MG63 (cell line): ENCODE measurements at places on chromosomes 5 and 9.

DNA sequence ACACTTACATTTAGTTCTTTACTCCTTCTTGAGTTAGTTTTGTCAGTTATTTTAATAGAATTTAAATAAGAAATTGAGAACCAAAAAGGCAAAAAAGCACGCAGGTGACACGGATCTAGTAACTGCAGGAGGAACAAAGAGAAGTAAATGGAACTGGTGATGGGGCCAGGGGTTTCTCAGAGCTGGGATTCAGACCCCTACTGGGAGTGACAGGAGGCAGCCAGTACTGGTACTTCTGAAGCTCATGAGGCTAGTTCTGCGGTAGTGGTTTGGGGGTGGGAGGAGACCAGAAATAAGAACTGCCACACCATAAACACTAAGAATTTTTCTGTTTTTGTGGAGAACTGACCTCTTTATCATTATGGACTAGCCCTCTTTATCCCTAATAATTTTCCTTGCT, 48.2 kb downstream of the OXCT1 start:
- no peak for DNase-seq

DNA sequence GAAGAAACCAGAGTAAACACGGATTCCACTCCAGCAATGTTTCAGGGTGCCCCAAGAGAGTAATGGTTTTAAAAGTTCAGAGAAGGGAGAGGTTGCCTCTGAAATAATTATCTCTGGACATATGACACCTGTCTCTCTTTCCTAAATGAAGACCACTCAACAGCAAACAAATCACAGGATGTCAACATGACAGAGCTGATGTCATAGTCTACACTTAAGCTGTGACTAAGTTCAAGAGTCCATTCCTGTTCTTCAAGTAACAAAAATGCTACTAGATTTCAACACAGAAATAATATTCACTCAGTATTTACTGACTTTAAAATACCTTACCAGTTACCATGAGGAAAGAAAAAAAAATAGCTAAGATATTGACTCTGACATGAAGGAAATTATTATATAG, 44.7 kb upstream of the SLC30A5 start:
- no peak for DNase-seq

GRCh38 chr9:70873506-70873905, 247.9 kb downstream of the TRPM3 start:
- no peak for DNase-seq

DNA sequence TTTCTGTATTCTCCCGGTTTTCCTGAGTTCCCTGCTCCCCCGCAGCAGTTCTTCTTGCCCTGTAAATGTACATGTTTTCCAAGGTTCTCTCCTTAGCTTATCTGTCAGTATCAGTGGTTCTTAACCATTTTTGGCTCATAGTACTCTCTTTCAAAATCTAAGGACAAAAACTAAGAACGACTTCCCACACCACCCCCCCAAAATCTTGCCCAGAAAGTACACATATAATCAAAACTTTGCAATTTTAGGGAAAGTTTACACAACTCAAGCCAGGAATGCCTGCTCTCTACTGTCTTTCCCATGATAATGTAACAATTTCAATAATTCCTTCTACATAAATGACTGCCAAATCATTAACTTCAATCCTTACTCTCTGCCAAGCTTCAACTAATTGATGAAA, 4.5 kb downstream of the DCAF12 start:
- no peak for DNase-seq

- DNase-seq, result no peak
Measured at GRCh38 chr9:71003346-71003745, 118.1 kb downstream of the TRPM3 start.

DNA sequence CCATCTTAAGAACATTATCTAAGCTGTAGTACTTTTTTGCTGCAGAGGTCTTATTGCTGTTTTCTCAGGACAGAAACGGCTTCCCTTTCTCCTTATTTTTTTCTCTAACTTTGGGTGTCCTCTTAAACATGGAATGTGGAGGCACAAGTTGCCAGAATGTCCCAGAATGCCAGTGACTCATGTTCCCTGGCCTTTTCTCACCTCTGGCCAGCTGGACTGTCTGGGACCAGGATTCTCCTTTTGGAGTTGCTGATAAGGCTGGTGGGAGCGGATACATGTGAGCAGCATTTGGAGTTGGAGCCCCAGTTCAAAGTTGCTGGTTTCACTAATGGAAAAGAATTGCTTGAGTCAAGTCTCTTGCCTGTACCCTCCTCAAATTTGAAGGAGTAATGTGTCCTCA, 112.8 kb downstream of the ARHGAP26 start:
- peak; percentile 38 for DNase-seq

DNA sequence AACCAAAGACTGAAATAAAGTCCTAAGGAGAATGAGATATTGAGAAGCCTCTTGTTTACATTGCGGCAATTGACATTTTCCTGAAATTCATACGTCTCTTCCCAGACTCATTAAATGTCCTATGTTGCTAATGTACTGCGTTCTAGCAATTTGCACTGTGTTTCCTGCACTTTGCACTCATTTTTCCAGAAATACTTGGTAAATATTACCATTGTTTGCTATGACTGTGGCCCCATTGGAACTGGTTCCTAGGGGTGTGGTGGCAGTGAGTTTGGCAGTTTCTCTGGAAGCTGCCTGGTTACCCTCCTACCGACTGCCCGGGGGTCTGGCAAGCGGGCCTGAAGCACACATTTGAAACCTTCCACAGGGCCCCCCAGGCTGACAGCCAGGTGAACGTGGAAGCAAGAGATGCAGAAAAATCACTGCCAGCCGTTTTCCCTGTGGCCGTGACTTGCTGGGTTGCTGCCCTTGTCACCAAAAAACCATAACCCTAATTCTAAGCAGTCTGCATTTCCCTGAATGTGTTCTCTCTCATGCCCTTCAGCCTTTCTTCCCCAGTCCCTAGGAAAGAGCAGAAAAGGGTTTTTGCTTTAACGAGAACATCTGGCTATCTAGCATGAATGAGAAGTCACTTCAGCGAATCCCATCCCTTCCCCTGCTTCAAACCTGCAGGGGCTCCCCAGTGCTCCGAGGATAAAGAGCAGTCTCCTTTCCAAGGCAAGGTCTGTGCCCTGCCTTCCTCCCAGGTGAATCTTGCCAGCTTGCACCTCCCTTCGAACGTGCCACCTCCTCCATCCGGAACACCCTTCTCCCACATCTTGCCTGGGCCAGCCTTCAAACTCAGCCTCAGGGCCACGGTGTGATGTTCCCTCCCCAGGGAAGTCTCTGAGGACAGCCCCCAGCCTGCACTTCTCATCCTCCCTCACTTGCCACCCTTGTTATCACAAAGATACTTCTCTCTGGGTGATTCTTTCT, 84.2 kb downstream of the AK8 start:
- no peak for DNase-seq

GRCh38 chr5:178287091-178287790, 54.6 kb upstream of the PHYKPL start:
- no peak for DNase-seq

DNA sequence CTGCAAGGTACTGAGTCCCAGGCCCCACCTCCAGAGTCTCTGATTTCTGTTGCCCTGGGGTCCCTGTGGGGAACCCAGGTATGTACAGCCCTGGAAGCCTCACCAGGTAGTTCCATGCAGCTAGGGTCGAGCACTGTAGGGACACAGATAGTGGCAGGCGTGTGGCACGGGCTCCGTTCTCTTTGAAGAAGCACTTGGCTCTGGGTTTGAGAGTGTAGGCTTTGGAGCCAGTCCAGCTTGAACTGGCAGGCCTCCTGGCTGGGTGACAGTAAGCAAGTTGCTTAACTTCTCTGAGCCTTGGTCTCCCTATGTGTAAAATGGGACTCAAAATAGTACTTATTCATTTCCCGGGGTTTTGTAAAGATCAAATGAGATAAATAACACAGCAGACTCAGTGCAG, 5.6 kb downstream of the OLFM1 start:
- DNase-seq, result no peak

- DNase-seq, result no peak
Measured at GRCh38 chr5:87164409-87164808, 103.3 kb upstream of the RASA1 start.

DNA sequence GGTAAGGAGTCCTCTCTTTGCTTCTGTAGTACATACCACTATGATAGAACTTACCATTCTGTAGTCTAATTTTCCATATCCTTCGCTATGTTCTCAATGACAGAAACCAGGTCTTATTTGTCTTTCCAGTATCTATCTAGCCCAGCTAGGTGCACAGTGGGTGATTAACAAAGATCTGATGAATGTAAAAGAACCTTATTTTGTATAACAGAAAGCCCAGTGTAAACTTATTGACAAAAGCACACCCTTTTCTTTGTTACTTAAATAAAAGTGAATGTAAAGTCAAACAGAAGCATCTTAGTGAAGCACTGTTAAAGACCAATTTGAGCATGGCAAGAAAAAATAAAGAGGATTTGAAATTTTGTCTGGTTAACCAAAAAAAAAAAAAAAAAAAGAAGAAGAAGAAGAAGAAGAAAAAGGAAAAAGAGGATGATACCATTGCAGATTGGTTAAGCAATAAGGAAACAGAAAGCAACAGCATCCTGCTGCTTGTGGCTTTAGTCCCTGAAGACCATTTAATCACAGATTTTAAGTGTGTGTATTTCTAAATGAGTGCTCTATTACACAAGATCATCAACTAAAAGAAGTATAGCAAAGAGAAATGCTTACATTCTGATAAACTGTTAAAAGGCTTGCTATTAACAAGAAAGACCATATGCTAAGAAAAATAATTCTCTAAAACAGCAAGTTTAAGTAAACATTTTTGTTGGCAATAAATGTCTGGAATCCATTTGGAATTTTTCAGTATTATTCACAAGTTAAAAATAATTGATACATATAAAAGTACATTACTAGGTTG, 21.2 kb downstream of the MEGF9 start:
- no peak for DNase-seq

GRCh38 chr5:69374911-69375446, 5.4 kb downstream of the RAD17 start:
- DNase-seq, result no peak

- DNase-seq, result no peak
Measured at GRCh38 chr9:89801341-89801740, 196.5 kb downstream of the GADD45G start.

- no peak for DNase-seq
Measured at GRCh38 chr9:15374825-15375224, 47.9 kb upstream of the SNAPC3 start.

DNA sequence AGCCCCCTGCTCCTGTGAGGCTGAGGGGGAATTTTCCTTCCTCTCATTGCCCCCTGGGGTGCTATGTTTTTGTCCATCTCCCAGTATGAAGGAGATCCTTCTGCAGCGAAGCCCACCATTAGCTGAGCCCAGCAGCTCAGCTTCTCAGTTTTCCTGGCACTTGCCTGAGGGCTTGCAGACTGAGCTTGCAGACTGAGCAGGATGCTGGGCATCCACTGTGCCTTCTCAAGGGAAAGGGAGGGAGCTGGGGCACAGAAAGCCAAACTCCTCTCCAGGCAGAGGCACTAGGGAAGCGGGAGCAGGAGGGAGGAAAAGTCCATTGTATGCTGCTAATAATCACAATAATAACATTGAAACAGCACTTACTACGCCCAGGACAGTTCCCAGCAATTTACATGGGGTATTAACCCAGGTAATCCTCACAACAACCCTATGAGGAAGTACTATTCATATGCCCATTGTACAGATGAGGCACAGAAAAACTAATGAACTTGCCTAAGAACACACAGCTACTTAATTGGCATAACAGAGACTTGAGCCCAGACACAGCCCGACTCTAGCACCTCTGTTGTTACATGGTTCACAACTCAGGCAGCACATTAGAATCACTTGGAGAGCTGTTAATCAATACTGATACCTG, 86.9 kb upstream of the SSBP2 start:
- no peak for DNase-seq

GRCh38 chr5:62030326-62030725, 275.7 kb upstream of the KIF2A start:
- DNase-seq, result no peak

DNA sequence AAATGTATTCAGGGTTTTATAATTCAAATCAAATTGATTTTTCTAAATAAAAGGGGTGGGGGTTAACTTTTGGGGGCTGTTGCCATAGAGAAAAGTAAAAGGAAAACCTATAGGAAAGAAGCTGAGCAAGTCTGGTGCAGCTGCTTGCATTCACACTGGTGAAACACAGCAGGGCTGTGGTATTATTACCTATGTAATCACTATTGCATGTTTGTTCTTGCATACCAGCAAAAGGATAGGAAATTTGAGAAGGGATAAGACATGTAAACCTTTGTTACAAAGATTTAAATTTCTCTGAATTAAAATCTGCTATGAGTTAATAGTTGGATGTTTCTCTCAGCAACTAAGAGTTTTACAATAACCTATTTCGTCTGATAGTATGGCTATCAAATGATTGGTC, 346.7 kb downstream of the EFNA5 start:
- no peak for DNase-seq

DNA sequence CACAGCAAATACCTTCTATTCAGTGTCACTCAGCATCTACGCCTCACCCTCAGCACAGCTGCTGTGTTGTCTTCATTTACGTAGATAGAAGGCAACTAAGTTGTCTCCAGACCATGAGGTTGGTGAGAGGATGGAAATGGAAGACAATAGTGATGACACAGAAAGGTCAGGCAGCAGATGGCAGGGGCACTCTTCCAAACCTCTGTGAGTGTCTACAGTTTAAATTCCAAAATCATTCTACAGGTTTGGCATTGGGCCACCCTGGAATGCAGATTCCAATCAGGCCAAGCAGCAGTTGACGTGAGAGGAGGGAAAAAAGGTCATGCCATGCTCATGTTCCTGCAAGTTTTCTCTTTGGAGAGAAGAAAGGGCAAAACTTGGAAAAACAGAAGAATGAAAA, 68.7 kb upstream of the ADAMTSL1 start:
- peak; percentile 49 for DNase-seq

DNA sequence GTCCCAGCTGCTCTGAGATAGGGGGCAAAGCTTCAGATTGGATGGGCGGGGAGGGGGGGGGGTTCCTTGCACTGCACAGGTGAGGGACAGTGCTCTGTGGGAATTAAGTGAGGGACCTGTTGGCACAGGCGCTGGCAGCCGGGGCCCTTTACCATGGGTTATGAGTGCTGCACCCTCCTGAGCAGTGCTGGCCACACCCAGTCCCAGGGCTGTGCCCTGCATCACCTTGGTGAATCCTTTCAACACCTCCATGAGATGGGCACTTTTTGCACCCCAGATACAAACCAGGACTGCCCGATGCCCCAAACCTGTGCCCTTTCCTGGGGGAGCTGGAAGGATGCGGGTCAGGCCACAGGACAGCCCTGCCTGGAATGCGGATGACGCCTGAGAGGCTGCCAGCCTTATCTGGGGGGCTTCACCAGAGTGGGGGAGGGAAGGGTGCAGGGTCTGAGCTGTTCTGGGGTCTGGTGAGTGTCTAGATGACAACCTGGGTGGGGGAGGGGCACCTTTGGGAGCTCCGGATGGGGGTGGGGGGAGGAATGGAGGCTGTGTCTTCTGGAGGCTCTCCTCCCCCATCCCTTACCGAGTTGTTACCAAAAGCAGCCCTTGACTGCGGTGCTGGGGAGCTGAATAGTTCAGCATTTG, 5.2 kb downstream of the CRB2 start:
- no peak for DNase-seq

- DNase-seq, result no peak
Measured at GRCh38 chr5:79560771-79561524, 47.0 kb upstream of the HOMER1 start.

DNA sequence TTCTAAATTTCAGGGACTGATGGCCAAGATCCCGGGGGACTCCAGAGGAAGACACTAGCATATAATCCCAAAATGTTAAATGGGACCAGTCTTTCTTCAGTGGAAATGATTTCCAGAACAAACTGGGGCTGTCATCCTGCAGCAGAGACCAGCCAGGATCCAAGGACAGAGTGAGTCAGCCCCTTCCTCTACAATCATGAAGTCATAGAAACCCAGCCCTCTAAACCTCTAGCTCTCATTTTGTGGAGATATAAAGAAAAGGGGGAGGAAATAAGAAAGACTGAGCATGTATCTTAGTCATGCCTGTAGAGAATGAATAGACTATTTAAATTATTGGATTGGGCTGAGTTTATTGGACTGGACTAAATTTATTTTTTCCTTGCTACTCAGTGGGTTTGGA, 318.3 kb downstream of the AGTPBP1 start:
- DNase-seq, result no peak
